ENCODE measurements at places on chromosomes 2 and 18. TPM values are rescaled to one million over a fixed set of nuclear protein-coding genes. Genes with fewer than 3 reads are reported as not detected.
A peak's percentile ranks its signal among the peaks of the same experiment; 100 is the strongest.

- DNase-seq = peak; percentile 50
Measured at GRCh38 chr2:101094351-101094750, 56.8 kb downstream of the TBC1D8 start.

- DNase-seq = no peak
Measured at GRCh38 chr2:219526320-219527075, 12.2 kb downstream of the ASIC4 start.

GRCh38 chr18:54775686-54776085, 52.6 kb upstream of the RAB27B start:
- no peak for DNase-seq

DNA sequence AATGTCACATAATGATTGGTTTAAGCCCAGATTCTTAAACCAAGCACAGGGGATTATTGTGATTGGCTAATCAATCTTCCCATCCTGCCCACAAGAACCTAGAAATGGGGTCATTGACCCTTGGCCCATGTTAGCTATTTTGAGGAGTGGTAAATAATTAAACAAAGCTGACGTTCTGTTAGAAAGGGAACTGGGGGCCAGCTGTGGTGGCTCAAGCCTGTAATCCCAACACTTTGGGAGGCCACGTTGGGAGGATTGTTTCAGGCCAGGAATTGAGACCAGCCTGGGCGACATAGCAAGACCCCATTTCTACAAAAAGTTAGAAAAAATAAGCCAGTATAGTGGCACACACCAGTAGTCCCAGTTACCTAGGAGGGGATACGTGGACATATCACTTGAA, 37.8 kb upstream of the PTPN4 start:
- DNase-seq = no peak

Gene LYPD6
- 1.9 TPM for polyA plus RNA-seq
